ENCODE measurements at places on chromosomes 5 and 9. TPM values are rescaled to one million over a fixed set of nuclear protein-coding genes. Genes with fewer than 3 reads are reported as not detected.

AUH gene
- total RNA-seq = 15.1 TPM

ASS1 gene
- total RNA-seq = 2.8 TPM

GFI1B gene
- not detected for total RNA-seq

IL12B gene
- not detected for total RNA-seq

DNAH5 gene
- total RNA-seq = 2.4 TPM
